ENCODE measurements at places on chromosomes 3 and 15.

DNA sequence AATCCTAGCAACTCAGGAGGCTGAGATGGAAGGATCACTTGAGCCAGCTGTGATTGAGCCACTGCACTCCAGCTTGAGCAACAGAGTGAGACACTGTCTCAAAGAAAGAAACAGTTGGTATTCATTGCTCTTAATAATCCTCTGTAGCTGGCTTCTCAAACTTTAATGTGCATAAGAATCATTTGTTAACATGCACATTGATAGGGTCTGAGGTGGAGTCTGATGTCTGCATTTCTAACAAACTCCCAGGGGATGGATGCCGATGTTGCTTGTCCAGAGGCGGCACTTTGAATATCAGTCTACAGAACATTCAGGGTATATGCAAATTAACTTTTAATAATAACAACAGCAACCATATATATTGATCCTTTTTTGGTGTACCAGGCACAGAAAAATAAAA, 39.9 kb downstream of the NKIRAS1 start:
- DNase-seq, result no peak

DNA sequence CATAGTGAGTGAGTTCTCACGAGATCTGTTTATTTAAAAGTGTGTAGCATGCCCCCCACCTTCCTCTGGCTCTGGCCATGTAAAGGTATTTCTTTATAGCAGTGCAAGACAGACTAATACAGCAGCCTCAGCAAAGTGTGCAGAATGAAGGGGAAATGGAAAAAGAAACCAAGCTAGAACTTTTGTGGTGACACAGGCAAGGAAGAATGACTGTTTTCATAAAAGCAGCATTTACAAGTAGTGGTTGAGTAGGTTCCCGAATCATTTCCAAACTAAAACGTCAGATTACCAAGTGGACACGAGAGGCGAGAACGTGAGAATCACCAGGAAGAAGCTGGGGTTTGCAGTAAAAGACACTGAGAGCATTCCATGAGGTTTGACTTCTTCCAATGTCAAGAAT, 100.2 kb upstream of the AKAP13 start:
- no peak for DNase-seq

DNA sequence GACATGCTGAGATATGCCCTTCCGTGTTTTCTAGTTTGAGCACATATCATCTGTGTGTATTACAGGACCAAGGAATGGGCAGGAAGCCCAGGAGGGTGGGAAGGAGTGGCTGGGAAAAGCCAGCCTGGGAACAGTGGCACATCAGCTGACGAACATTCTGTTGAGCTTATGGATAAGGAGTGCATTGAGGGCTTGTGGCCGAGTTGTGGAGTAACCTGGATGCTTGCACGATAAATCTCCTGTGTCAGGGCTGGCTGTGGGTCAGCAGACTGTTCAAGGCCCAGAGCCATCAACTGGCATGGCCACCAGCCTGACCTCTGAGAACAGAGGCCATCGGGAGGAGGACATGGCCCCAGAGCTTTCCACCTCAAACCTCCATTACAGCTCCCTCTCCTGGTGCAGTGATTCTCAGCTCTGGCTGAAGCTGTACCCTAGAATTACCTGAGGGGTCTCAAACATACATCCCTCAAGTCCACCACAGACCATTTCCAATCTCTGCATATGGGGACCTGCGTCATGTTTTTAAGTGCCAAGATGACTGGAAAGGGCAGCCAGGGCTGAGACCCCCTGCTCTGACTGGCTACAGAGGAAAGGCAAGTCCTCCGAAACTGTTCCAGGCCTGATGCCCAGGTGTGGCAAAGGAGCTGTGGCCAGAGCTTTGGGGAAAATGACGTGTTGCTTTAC, 4.8 kb upstream of the VILL start:
- no peak for DNase-seq

- no peak for DNase-seq
Observed at GRCh38 chr3:128846486-128846891, 32.9 kb upstream of the ACAD9 start.

DNA sequence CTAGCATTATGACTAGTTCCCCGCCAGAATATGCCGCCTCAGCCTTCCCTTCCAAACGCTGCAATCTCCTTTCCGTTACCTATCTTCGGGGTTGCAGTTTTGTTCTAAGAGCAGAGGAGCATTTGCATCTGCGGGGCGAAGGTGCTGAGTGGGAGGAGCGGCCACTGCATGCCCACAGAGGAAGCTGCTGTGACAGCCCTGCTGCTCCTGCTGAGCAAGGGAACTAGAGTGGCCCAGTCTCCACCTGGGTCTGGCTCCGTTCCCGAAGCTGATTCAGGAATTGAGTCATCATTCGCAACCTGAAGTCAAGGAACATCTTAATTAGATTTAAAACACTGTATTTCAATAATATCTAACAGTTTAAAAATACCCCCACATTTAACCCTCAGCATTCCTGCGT, 98.2 kb upstream of the TJP1 start:
- DNase-seq, result no peak
